ENCODE measurements at places on chromosomes 5 and 9.

DNA sequence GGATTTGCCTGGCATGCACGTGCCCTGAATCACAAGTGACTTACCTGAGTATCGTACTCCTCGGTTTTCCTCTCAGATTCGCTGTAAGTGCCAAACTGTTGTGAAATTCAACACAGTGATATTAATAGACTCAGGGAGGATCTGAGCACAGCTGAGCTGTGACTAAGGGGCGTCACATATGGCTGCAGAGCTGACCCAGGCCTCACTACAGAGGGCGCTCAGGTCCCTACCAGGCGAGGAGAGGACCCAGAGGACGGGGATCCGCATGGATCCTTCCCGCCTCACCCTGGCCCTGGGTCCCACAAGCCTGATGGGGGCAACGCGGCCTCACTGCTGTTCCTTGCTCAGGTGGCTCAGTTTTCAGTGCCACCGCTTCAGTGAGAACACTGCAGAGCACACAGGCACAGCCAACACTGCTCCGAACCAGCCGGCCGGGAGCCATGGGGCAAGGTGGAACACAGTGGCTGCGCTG lies 20.1 kb downstream of the CLPTM1L start:
- no peak for DNase-seq

DNA sequence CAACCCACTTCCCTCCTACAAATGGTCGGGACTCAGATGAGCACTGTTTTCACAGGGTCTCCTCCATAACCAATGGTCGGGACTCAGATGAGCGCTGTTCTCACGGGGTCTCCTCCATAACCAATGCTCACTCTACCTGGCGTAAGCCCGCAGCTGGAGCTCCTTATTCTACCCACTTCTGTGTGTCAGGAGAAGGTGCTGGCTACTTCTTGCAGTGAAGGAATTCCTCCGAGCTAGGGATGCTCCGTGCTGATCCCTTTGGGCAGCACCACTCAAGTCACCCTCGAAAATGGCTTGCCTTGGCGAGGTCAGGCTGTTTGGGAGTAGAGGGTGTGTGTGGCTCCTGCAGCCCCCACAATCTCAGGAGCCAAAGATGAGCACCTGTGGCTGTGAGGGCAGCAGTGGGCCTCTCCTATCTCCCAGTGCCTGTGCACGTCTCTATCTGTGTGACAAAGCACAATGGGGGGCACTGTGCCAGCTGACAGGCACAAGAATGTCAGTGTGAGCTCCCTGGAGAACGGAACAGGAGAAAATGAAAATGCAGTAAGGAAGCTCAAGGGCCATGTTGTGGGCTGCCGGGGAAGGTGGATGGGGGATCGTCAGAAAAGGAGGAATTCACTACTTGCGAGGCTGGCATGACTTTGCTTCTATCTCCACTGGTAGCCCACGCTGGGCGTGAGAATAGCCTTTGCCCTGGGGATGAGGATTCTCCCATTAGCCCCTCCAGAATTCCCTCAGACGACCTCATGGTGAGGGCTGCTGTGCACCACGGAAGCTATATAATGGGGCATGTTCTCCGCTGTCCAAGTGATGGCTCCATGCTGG lies 3.9 kb upstream of the BTNL9 start:
- DNase-seq = no peak

DNA sequence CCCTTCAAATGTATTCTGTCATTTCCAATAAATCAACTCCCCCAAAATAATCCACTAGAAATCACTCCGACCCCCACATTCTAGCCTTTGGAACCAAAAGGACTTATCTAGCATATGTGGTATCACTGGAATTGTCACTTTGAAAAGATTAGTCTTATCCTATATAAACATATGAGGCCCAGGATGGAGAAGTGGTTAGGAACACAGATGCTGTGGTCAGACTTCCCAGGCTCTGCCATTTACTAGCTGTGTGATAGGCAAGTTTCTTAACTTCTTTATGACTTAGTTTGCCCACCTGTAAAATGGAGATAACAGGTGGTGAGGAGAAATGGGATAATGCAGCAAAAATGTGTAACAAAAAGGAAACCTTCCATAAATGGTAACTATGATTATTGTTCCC lies 62.0 kb upstream of the GLRX start:
- DNase-seq = no peak

GRCh38 chr9:88995627-88996026 lies 4.4 kb downstream of the S1PR3 start:
- no peak for DNase-seq

DNA sequence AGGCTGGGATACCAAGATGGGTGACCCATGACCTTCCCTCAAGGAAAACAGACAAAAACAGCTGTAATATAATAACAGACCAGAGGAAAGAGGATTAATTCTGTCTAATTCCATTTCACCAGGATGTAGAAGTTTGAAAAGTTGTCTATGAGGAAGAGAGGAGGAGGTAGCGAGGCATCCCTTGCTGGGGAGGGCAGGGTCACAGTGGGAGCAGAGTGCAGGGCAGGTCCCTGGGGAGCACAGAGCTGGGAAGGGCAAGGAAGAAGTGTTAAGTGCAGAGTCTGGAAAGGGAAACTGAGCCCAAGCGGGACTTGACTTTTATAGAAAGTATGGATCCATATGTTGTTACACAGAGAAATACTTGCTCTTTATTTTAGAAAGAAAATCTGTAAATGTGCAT lies 210.6 kb downstream of the CD180 start:
- no peak for DNase-seq

GRCh38 chr9:93619272-93619775 lies 42.9 kb downstream of the PHF2 start:
- no peak for DNase-seq

DNA sequence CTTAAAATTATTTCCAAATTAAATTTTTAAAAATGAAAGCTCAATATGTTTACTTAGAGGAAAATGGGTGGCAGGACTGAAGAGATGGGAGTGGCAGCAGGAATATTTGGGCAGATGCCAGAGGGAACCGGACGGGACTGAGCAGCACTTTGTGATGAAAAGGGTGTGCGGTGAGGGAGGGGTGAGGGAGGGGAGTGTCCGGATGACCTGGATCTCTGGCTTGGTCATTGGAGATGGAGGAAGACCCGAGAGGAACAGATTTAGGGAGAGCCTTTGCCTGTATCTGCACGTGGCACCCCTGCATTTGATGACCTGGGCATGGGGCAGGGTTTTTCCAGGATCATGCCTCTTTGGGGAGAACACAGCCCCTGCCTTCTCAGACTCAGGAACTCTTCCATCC lies 201.1 kb upstream of the MVB12B start:
- no peak for DNase-seq

- peak; percentile 24 for DNase-seq
These were observed 43.1 kb downstream of the BOD1 start for GRCh38 chr5:173573126-173573960.

DNA sequence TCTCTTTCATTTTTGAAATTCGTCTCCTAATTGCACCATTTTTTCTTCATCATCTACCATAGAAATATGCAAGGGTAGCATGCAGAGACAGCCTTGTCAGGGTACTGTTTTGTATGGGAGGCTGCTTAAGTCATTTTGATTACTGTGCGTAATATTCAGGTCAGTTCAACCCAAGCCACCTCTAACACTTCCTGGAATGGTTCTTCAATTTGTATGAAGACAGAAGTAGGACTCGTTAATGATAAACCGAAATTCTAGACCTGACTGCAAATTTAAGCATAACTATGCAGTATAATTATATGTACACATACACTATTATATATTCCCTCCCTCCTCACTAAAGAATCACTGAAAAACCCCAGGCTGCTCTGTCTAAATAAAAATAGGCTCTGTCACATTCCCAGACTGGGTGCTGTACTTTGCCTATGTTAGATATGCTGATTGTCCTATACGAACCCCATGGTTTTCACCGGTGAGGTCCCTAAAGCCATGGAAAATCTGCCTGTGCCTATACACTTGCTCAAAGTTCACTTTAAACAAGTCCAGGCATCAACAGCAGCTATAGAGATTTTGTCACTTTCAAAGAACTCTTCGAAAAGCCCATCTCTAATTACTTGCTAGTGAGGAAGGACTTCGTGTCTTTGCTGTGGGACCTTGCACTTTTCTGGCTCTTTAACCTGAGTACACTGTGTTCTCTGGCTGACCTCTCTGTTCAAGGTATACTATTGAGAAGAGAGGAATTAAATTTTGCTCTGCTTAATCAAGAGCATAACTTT lies 352.1 kb upstream of the CD180 start:
- DNase-seq = no peak

- DNase-seq = no peak
These were observed 18.6 kb downstream of the MED10 start for GRCh38 chr5:6359555-6360322.

- no peak for DNase-seq
These were observed 53.3 kb upstream of the IL17B start for GRCh38 chr5:149432376-149432775.

DNA sequence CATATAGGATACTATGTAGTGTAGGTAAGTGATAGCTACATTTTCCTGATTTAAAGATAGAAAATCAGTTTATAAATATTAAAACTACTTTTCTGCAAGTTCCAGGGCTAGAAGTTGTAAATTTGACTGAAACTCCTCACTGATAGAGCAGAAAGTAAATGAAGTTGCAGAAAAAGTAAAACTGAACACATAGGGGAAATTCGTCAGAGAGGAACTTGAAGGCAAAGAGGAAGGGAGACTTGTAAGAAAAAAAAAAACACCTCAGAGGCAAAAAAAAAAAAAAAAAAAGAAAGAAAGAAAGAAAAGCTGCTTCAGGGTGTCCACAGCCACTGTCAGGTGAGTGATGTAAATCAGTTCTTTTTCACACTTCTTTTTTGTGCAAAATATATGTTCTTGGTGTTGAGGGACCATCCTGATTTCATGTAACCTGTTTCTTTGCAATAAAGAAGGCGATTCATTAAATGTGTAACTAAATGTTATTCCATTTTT lies 336.2 kb upstream of the ZNF462 start:
- no peak for DNase-seq

DNA sequence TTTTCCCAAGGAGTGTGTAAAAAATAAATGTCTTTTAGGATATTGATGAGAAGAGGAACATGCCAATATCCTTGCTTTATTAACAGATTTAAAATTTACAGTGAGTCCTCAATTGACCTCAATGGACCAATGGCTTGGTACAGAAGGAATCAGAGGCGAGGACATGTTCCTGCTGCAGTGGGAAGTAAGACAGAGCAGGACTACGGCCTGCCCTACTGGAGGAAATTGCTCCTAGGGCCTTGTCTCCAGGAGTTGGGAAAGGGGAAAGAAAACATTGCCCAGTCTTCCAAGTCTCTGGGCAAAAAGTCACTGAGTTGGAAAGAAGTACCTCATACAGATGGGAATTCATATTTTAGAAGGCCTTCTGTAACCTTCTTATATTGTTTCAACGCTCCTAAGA lies 33.1 kb upstream of the UGT3A2 start:
- no peak for DNase-seq

DNA sequence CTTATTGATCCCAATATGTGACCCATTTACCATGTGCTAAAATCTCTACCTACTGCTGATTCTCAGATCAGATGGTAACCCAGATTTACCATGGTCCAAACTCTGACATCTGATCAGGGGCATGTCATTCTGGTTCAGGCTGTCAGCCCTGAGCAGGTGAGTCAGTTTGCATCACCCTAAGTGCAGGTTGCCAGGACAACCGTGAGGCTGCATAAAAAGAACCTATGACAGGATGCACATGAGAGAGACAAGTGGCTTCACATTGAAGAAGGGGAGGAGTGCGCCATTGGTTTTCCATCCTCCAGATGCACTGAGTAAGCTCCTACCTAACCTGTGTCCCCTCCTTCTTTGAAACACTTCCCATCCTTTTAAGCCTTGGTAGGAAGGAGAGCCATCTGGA lies 801 bp upstream of the PRSS3 start:
- no peak for DNase-seq

GRCh38 chr9:114339130-114339908 lies 9.7 kb downstream of the ORM2 start:
- no peak for DNase-seq

- DNase-seq = no peak
These were observed 67.5 kb upstream of the MAMDC2 start for GRCh38 chr9:69976152-69976551.

- DNase-seq = peak; percentile 50
These were observed 914 bp upstream of the CD72 start for GRCh38 chr9:35618854-35619799.

- DNase-seq = no peak
These were observed 1446.2 kb downstream of the MAT2B start for GRCh38 chr5:164951570-164951969.

GRCh38 chr9:29211580-29212396 lies 1638.5 kb upstream of the C9orf72 start:
- peak; percentile 18 for DNase-seq

GRCh38 chr5:39547553-39548154 lies 122.9 kb upstream of the DAB2 start:
- no peak for DNase-seq

GRCh38 chr5:71924980-71925379 lies 182.3 kb upstream of the MAP1B start:
- no peak for DNase-seq

- DNase-seq = no peak
These were observed 247.5 kb upstream of the TUT7 start for GRCh38 chr9:86601697-86602096.

DNA sequence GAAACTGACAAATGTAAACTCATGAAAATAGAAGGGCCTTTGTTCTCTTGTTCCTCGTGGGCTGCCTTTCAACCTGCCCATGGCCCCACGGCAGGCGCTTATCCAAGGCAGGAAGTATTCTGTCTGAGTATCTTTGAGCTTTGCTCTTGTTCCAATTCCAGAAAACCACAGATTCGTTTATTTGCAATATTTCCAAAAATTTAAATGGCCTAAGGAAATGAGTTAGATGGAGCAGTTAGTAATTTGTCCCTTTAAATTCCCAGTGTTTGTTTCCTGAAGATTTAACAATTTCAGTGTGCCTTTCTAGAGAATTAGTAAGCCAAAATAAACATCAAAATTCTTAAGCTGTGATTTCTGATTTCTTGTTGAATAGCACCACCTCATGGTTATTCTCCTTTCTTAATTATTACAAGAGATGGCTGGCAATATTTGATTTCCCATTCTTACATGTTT lies 299.4 kb upstream of the RASA1 start:
- no peak for DNase-seq

- no peak for DNase-seq
These were observed 239.6 kb upstream of the RIOK2 start for GRCh38 chr5:97422678-97423077.

GRCh38 chr9:27151693-27152404 lies 42.8 kb downstream of the TEK start:
- no peak for DNase-seq

GRCh38 chr9:8815931-8816330 lies 1016.4 kb upstream of the DMAC1 start:
- no peak for DNase-seq

GRCh38 chr5:180601591-180602480 lies 10.5 kb upstream of the SCGB3A1 start:
- DNase-seq = no peak

DNA sequence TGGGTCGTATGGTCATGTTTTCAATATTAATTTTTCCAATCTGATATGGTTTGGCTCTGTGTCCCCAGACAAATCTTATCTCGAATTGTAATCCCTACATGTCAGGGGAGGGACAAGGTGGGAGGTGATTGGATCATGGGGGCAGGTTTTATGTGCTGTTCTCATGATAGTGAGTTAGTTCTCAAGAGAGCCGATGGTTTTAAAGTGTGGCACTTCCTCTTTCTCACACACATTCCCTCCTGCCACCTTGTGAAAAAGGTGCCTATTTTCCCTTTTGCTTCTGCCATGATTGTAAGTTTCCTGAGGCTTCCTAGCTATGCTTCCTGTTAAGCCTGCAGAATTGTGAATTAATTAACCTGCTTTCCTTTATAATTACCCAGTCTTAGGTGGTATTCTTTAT lies 309.1 kb upstream of the GRIN3A start:
- DNase-seq = no peak

GRCh38 chr9:15543047-15543813 lies 9.6 kb upstream of the CCDC171 start:
- no peak for DNase-seq

Data from activated CD8-positive, alpha-beta memory T cell treated with anti-CD3 and anti-CD28 coated beads for 48 hours (primary cell).